ENCODE measurements at places on chromosomes 4 and X. TPM values are rescaled to one million over a fixed set of nuclear protein-coding genes. Genes with fewer than 3 reads are reported as not detected.

- no peak for DNase-seq
Observed at GRCh38 chr4:155930330-155930729, 23.3 kb downstream of the CTSO start.

The CENPVL2 gene
- 0.25 TPM for total RNA-seq

GRCh38 chrX:39491548-39492297 lies 606.0 kb downstream of the BCOR start:
- DNase-seq, result no peak

DNA sequence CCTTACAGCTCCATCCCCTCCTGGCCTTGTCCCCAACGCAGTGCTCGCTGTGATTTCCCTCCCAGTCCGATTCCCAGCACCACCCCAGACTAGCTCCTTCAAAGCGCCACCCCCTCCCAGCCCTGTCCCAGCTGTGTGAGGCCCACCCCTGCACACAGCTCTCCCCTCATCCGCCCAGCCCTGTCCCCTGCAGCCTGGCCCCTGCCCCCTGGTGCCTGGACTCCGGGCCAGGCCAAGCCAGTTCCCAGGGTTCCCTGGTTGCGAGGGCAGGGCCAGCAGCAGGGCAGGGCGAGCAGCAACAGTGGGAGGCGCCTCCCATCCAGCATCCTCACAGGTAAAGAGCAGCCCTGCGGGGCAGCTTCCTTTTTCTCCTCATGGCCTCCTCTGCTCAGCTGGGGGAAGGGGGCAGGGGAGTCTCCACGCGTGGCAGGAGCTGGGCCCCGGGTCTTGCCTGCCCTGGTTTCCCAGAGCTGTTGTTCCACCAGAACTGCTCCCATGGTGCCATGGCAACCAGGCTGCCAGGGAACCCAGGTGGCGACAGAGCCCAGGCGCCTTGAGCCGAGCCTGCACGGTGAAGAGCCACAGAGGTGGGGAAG lies 24.8 kb downstream of the IQSEC2 start:
- DNase-seq, result no peak
